ENCODE measurements at places on chromosomes 7 and 10. TPM values are rescaled to one million over a fixed set of nuclear protein-coding genes. Genes with fewer than 3 reads are reported as not detected.

The SMO gene
- total RNA-seq, result 6.2 TPM

- no peaks in the 10 kb centered on the region for H3K36me3 ChIP-seq
- no peak overlapping the region for H3K27ac ChIP-seq
- DNase-seq, result peak; percentile 80
- H3K4me1 ChIP-seq, result no peaks in the 10 kb centered on the region
- H3K4me3 ChIP-seq, result peak overlapping the region; percentile 3
- H3K27me3 ChIP-seq, result no peaks in the 10 kb centered on the region
Observed at GRCh38 chr7:106009503-106010226, 46.6 kb downstream of the CDHR3 start.

- no peaks in the 10 kb centered on the region for H3K4me1 ChIP-seq
- H3K27ac ChIP-seq, result no peak overlapping the region
- no peak for DNase-seq
- no peaks in the 10 kb centered on the region for H3K36me3 ChIP-seq
Observed at GRCh38 chr10:76168437-76168836, 737.0 kb downstream of the LRMDA start.

DNA sequence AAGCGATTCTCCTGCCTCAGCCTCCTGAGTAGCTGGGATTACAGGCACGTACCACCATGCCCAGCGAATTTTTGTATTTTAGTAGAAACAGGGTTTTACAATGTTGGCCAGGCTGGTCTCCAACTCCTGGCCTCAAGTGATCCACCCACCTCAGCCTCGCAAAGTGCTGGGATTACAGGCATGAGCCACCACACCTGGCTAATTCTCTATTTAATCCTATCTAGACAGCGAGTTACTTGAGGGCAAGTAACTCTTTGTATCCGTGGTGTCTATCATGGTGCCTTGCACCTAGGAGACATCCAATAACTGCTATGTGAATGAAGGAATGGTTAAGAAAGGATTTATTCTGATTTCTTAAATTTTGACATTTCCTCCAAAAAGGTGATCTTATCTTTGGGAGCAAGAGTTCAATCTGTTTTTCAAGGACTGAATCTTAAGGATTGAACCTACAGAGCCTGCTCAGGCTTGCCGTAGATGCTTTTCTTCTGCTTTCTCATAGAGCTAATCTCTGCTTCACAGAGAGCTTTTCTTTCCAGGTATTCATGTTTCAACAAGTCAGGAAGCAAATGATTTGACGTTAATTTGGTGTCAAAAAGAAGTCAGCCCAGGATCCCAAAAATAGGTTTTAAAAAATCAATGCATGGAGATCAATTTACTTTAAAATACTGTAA, 101.6 kb downstream of the CUL2 start:
- H3K36me3 ChIP-seq, result no peaks in the 10 kb centered on the region
- H3K4me3 ChIP-seq, result no peak overlapping the region
- no peak for DNase-seq
- H3K4me1 ChIP-seq, result no peaks in the 10 kb centered on the region
- H3K27me3 ChIP-seq, result no peaks in the 10 kb centered on the region

DNA sequence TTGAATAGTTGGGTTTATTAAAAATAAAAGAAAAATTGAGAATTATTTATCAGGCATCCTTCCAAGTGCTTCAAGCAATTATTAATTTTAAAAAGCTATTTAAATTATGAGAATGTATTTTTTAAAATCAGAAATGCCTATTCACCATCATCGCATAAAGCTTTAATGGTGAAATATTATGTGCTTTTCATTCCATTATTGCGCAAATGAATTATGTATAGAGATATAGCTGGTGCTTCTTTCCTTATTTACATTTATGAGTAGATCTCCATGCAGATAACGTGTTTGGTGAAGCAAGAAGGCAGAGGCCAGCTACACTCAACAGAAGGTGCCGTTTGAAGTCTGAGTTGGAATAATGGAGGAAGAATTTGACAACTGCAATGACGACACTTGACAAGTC, 549.1 kb upstream of the DPP6 start:
- H3K27ac ChIP-seq, result no peak overlapping the region
- no peak overlapping the region for H3K4me3 ChIP-seq
- no peaks in the 10 kb centered on the region for H3K36me3 ChIP-seq
- H3K27me3 ChIP-seq, result no peaks in the 10 kb centered on the region

- no peak overlapping the region for H3K4me3 ChIP-seq
- peak; percentile 69 for DNase-seq
- no peaks in the 10 kb centered on the region for H3K4me1 ChIP-seq
- H3K27ac ChIP-seq, result peak overlapping the region; percentile 63
- peaks cover 12% of the 10 kb centered on the region for H3K36me3 ChIP-seq
- no peaks in the 10 kb centered on the region for H3K27me3 ChIP-seq
Observed at GRCh38 chr10:77836299-77836820, 90.2 kb downstream of the DLG5 start.

DNA sequence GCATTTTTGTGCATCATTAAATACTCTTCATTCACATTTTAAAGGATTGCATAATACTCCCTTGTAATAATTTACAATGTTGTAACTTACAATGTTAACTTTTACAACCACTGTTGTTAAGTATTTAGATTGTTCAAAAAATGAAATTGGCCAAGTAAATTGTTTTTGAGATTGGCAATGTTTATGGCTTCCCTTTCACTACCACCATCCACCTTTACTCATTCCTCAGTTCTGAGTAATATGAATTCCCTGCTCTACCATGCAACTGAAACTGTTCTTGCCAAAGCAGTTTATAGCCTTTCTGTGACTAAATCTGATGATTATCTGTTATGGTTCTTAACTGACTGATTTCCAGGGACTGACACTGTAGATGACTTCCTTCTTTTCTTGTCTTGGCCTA, 80.5 kb upstream of the TMEM106B start:
- H3K4me3 ChIP-seq, result no peak overlapping the region
- H3K27ac ChIP-seq, result no peak overlapping the region
- no peak for DNase-seq
- H3K36me3 ChIP-seq, result no peaks in the 10 kb centered on the region

DNA sequence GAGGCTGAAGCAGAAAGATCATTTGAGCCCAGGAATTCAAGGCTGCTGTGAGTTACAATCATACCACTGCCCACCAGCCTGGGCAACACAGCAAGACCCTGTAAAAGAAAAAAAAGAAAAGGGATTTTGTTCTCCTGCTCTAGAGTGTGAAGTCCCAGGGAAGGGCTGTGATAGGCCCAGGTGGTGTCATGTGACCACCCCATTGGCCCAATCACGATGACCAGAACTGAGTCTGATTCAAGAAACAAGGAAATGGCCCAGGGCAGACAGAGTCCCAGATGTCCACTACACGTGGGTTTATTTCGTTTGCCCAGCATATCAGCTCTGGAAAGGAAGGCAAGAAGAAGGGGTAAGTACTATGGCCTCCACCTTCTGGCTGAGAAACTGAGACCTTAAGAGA, 81.3 kb upstream of the CUX1 start:
- H3K36me3 ChIP-seq, result no peaks in the 10 kb centered on the region
- DNase-seq, result no peak
- H3K4me1 ChIP-seq, result no peaks in the 10 kb centered on the region
- no peak overlapping the region for H3K4me3 ChIP-seq
- no peaks in the 10 kb centered on the region for H3K27me3 ChIP-seq

DNA sequence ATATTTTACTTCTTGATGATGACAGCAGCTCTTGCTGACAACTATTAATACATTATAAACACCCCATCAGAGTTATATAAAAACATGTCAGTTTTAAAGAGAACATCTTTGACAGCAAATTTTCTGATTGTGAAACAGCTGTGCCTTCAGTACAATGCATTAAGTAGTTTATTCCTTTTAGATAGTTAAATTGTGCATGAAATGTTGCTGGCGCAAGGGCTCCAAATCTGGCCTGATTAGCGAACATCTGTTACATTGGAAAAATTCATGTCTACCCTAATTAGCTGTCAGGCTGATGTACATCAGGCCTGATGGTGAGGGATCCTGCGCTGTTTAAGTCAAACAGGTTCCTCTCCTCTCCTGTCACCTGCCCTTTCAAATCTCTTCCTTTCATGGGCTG, 171.9 kb upstream of the SP8 start:
- no peaks in the 10 kb centered on the region for H3K4me1 ChIP-seq
- H3K27ac ChIP-seq, result no peak overlapping the region
- H3K36me3 ChIP-seq, result no peaks in the 10 kb centered on the region
- DNase-seq, result no peak
- no peaks in the 10 kb centered on the region for H3K27me3 ChIP-seq

DNA sequence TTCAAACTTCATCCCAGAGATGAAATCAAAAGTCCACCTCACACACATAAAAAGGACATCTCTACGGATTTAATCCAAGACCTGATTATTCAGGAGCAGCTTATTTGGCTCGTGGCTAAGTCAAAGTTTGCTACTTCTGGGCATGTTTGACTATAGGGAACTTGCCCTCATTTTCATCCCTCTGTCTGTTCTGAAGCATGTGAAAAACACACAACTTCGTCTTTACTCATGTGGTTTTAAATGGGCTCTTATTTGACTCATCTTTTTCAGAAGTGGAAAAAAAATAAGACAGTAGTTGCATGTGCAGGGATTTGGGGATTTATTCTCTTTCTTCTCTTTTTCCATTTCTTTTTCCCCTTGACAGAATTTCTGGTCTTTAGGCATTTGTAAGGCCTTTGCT, 295.9 kb downstream of the TFEC start:
- H3K4me1 ChIP-seq, result no peaks in the 10 kb centered on the region
- no peak overlapping the region for H3K27ac ChIP-seq
- no peak overlapping the region for H3K4me3 ChIP-seq
- H3K27me3 ChIP-seq, result no peaks in the 10 kb centered on the region

- H3K4me1 ChIP-seq, result no peaks in the 10 kb centered on the region
- H3K27ac ChIP-seq, result no peak overlapping the region
- DNase-seq, result no peak
- H3K36me3 ChIP-seq, result no peaks in the 10 kb centered on the region
Observed at GRCh38 chr7:127704211-127704610, 52.2 kb downstream of the SND1 start.

Data from breast epithelium (tissue), 4 donors.